ENCODE measurements at places on chromosomes 3 and 15. TPM values are rescaled to one million over a fixed set of nuclear protein-coding genes. Genes with fewer than 3 reads are reported as not detected.

- DNase-seq, result no peak
Measured at GRCh38 chr15:45641999-45642932, 7.4 kb downstream of the SQOR start.

DNA sequence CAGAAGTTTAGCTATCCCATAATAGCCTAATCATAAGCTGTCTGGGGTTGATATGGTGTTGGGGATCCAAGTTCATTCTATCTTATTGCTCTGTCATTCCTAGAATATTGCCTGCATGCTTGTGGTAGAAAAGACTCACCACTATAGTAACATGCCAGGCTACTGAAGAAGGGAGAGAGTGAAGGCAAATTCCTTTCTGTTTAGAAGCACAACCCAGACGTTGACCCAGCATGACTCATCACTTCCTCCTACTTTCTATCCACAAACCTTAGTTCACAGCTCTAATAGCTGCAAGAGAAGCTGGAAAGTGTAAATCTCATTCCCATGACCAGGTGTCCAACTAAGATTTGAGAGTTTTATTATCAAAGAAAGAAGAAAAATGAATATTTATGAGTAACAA is 57.8 kb upstream of the NMD3 start:
- no peak for DNase-seq

DNA sequence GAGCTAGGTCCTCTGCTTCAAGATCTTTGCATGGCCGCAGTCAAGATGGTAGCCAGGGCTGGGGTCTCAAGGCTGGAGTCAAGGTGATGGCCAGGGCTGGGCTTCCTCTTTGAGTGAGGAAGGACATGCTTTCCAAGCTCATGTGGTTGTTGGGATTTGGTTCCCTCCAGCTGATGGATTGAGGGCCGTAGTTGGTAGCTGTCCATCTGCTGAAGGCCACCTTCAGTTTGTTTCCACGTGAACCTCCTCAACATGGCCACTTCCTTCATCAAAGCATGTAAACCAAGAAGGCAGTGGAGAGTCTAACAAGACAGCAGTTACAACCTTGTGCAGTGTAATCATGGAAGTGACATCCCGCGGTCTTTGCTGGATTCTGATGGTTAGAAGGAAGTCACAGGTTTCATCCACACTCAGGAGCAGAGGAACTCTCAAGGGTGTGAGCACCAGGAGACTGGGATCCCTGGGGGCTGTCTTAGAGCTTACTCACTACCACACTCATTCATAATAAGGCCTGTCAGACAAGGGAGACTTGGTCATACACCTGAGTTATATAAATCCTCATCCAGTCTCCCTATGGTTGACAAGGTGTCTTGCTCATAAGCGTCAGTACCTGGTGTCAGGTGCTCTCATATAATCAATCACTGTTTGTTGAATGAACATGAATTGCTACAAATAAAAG is 42.1 kb downstream of the ABHD5 start:
- no peak for DNase-seq

DNA sequence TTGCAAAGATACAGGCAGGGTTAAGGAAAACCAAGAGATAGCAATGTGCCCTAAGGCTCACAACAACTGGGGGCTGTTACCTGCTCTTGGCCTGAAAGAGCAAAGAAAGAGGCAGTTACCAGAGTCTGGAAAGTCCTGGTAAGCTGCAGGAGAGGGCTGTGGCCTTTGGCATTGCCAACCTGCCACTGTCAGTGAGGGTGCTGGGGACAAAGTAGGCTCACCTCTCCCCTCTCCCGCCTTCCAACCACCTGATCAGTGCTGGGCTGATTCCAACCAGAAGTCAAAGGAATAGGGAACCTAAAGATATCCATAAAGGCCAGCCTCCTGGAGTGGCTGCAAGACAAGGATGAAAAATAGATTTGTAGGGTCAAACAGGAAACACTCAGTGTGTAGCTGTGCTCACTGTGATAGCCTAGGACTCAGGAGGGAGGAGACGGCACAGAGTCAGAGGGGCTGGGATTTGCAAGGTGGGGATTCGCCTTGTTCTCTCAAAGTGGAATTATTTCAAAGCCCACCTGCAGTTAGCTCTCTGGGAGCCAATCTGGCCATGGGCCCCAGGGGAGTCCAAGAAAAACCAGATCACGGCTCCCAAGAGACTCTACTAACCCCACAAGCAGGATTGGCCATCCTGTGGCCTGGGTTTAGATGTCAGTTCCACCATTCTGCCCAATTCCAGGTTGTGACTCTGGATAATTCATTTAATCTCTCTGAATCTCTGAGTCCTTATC is 204.0 kb upstream of the BCL6 start:
- DNase-seq, result no peak

DNA sequence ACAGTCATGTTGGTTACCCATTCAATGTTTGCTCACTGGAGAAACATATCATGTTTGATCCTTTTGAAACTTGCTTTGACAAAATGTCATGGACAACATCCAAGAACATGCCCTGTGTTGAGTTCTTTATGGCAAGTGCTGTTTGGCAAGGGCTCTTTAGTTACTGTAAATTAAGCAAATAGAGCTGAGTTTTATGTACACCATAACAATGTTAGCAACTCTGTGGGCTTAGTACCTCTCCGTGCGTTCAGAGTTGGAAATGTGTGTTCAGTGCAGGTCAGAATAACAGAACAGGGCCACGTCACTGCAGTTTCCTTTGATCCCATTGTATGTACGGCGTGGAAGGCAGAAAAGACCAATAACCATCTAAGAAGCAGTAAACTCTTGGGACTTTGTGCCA is 132.5 kb downstream of the MYRIP start:
- DNase-seq, result no peak

DNA sequence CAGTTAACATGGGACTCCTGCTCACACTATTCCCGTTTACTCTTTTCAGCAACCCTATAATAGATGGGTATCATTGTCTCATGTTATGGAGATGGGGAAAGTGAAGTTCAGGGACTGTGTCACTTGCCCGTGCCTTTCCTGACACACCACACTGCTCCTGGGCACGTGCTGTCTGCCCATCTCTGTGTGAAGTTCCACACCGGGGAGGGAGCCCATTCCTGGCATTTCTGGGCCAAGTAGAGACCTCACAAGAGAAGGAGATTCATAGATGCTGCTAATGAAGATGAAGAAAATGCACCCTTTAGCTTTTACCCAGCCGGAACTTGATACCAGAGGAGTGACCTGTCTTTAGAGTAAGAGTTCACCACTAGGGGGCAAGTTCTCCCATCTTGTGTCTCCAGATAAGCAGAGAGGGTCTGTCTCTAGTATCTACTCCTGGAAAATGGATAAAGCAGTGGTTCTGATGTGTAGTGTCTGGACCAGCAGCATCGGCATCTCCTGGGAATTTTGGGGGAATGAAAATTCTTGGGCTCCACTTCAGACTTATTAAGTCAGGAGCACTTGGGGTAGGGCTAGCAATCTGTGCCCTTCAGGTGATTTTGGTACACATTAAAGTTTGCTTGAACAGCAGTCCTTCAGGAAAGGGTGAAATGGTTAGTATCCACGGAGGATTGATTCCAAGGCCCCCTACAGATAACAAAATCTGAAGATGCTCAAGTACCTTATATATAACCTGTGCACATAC is 2.0 kb upstream of the TOPBP1 start:
- DNase-seq, result peak; percentile 24

- no peak for DNase-seq
Measured at GRCh38 chr15:67931861-67932260, 92.0 kb upstream of the RNU6-1 start.

- DNase-seq, result peak; percentile 31
Measured at GRCh38 chr3:13229273-13229949, 156.2 kb upstream of the IQSEC1 start.

ZBTB47 gene
- 0.93 TPM for total RNA-seq

MITF gene
- total RNA-seq, result not detected

- no peak for DNase-seq
Measured at GRCh38 chr3:23659274-23659673, 146.5 kb upstream of the UBE2E1 start.

Data from activated CD4-positive, alpha-beta memory T cell treated with anti-CD3 and anti-CD28 coated beads, Interleukin-2, amount 10 ng/mL, durations not matched to agents 7 days and 5 days (primary cell).